ENCODE measurements at places on chromosomes 5 and 9. TPM values are rescaled to one million over a fixed set of nuclear protein-coding genes. Genes with fewer than 3 reads are reported as not detected.

DNA sequence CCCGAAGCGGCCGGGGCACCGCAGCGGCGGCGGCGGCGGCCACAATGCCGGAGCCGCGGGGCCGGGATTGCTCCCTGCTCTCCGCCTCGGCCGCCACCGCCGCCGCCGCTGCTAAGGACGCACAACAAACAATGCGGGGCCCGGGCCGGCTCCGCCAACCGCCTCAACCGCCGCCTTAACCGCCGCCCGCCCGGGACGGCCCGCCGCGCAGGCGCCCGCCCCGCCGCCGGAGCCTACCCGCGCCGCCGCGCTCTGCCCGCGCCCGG, 254 bp downstream of the STRBP start:
- H3K27ac ChIP-seq: no peak overlapping the region
- no peak for DNase-seq
- peaks cover 41% of the 10 kb centered on the region for H3K27me3 ChIP-seq
- H3K36me3 ChIP-seq: no peaks in the 10 kb centered on the region
- peak overlapping the region; percentile 100 for H3K4me3 ChIP-seq

- H3K36me3 ChIP-seq: no peaks in the 10 kb centered on the region
- no peaks in the 10 kb centered on the region for H3K27me3 ChIP-seq
- H3K4me3 ChIP-seq: no peak overlapping the region
- DNase-seq: no peak
- H3K4me1 ChIP-seq: no peaks in the 10 kb centered on the region
Observed at GRCh38 chr5:128988476-128988875, 23.2 kb downstream of the SLC27A6 start.

EMB gene
- total RNA-seq: 4.4 TPM

NTNG2 gene
- total RNA-seq: 0.54 TPM
